ENCODE measurements at places on chromosomes 3 and 15.

DNA sequence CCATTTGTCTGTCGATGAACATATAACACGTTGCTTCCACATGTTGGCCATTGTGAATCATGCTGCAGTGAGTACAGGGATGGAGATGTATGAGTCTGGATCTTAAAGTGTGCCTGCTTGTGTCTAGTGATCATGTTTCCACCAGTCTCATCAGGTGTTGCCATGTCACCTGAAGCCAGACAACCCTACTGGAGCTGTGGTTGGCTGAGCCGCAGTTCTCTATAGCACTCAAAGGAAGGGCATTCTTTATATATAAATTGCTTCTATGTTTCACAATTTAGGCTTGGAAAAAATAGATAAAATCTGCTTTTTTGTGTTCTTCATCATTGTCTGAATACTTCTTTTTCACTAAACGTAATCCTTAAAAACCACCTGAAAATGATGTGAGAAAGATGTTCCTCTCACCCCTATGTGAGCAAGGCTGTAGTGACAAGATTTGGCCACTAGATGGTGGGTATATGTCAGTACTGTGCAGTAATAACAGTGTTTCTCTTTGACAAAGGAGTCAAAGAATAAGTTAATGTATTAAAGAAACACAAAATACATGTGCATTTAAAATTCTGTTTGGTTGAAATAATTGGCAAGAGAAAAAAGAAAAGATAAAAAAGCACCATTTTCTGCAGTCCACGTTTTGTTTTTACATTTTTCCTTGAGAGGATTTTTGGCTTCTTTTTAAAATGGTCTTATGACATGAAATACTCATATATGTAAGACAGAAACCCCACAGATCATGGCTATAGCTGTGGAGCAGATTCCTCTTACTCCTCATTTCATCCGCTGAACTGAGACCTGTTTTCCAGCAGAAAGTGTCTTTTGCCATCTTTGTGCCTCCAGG lies 394.5 kb upstream of the DPPA4 start:
- peak; percentile 25 for DNase-seq

DNA sequence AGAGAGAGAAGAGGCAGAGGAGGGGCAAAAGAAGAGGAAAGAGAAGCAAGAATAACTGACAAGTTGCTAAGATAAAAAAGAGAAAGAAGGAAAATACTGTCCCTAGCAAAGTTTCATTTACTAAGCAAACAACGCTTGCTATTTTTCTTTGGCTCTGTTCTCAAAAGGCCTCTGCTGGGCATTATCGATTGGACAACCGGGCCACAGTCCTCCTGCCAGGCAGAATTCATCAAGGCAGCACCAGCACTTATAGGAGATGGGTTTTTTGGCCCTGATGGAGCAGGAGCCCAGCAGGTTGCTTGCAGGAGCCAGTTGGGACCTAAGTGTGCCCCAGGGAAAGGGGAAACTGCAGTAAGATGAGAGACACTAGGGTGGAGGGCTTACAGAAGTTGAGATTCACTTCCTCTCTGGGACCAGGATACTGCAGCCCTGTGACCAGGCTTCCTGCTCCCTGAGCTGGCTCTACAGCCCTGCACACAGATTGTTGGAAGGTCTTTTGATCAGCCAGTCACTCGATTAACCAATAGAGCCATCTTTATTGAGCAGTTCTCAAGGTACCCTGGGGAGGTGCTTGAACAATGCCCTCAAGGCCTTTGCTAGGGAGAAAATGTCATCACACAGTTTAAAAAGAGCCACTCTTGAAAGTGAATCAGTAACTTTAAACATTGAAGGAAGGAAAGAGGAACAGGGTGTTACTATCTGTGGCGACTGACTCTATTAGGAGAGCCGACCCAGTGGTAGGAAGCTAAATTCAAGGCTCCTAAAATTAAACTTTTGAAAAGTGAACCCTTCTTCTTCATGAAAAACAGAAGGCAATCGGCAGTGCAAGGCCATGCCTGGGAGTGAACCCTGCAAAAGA lies 28.8 kb upstream of the GLCE start:
- DNase-seq, result no peak

DNA sequence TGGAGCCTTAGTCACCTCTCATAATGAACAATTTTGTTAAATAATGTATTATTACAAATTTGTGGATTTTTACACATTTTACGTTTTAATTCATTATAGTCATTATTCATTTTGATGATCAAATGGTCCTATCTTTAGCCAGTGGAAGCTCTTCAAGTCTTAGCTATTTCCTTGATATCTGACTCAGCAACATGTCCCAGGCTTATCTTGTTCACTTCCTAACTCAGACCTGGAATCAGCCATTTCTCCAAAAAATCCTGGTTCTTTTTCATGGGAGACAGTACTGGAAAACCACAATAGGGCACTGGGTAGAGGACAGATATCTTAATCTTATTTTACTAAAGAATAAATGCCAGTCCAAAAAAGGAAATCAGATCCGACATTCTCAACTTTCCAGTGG lies 56.4 kb downstream of the RYK start:
- no peak for DNase-seq

- no peak for DNase-seq
Measured at GRCh38 chr3:122391681-122392446, 7.9 kb downstream of the FAM162A start.

- DNase-seq, result no peak
Measured at GRCh38 chr3:87145553-87145952, 81.6 kb upstream of the CHMP2B start.

DNA sequence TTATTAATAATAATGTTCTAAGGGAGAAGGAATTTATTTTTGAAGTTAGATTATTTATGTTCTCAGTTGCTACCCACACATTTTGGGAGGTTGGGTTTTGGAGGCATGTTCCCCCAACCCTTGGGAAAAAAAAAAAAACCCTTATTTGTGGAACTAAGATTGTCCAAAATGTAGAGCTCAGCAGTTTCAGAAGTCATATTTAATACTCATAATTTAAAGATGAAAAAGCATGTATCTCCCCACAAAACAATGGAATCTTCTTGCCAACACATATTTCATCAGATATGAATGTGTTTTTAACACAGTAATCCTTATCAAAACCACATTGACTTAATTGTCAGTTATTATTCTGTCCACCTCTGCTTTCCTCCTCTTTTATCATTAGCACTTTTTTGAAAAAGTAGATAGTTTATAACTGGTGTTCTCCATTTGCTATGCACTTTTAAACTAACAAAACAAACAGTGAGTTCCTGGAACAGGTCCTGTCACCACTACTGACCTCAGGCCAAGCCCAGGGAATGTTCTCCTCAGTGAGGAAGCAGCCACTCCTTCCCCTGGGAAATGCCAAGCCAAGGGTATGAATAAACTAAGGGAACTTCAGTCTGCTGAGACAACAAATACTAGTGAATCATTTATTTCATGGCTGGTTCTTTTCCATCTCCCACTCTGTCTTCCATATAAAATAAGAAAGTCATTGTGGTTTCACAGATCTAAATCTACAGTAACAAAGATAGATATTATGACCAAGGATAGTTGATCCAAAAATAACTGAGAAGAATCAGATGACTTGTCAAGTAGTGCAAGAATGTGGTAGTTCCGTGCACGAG lies 414.4 kb upstream of the ALCAM start:
- DNase-seq, result no peak

- no peak for DNase-seq
Measured at GRCh38 chr3:73893089-73893488, 268.3 kb upstream of the PDZRN3 start.

DNA sequence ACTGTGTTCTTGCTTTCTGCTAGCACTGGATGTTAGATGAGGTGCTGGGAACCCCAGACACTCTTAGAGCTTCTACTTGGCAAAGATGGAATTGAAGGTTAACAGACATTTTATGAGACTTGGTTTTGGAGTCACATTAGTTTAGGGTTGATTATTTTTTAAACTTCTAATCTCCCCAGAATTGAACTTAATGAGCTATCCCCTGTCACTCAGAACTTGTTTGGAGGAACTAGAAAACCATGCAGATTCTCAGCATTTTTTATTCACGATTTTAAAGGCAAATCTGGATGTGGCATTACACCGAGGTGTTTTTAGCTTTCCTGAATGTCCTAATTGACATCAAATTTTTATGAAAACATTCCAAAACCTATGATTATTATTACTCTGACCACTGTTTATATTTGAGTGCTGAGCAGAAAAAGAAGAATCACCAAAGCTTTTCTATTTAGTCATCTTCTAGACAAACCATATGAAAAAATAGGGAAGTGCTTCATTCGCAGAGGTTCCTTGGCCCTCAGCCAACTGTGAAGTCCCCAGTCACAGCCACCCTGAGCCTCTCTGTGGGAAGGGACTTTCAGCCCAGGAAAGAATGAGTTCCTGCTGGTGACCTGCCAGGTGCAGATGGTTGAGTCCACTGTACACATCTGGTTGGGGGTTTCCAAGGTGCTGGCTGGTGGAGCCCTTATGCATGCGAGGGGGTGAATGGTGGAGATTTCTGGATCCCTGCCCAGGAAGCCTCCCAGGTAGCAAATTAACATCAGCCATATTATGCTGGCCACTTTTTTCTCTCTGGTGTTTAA lies 196.0 kb upstream of the TOPAZ1 start:
- DNase-seq, result no peak

GRCh38 chr3:191369616-191370010 lies 39.3 kb upstream of the UTS2B start:
- DNase-seq, result no peak

- no peak for DNase-seq
Measured at GRCh38 chr3:44280631-44281030, 38.9 kb downstream of the TOPAZ1 start.

DNA sequence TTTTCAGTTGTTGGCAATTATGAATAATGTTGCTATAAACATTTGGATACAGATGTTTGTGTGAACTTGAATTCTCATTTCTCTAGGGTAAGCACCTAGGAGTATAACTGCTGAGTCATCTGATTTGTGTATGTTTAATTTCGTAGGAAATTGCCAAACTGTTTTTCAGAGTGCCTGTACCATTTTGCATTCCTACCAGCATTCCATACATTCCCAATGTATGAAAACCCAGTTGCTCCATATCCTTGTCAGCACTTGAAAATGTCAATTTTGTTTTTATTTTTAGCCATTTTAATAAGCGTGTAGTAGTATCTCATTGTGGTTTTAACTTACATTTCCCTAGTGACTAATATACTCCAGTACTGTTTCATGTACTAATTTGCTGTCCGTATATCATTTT lies 98.5 kb upstream of the TSC22D2 start:
- no peak for DNase-seq

GRCh38 chr15:58994906-58995453 lies 7.5 kb downstream of the RNF111 start:
- no peak for DNase-seq

- DNase-seq, result peak; percentile 33
Measured at GRCh38 chr3:137946356-137946973, 63.5 kb upstream of the CLDN18 start.
